ENCODE measurements at places on chromosomes 12 and 14.

- no peak for DNase-seq
These were observed 81.9 kb downstream of the FAR2 start for GRCh38 chr12:29230800-29231560.

DNA sequence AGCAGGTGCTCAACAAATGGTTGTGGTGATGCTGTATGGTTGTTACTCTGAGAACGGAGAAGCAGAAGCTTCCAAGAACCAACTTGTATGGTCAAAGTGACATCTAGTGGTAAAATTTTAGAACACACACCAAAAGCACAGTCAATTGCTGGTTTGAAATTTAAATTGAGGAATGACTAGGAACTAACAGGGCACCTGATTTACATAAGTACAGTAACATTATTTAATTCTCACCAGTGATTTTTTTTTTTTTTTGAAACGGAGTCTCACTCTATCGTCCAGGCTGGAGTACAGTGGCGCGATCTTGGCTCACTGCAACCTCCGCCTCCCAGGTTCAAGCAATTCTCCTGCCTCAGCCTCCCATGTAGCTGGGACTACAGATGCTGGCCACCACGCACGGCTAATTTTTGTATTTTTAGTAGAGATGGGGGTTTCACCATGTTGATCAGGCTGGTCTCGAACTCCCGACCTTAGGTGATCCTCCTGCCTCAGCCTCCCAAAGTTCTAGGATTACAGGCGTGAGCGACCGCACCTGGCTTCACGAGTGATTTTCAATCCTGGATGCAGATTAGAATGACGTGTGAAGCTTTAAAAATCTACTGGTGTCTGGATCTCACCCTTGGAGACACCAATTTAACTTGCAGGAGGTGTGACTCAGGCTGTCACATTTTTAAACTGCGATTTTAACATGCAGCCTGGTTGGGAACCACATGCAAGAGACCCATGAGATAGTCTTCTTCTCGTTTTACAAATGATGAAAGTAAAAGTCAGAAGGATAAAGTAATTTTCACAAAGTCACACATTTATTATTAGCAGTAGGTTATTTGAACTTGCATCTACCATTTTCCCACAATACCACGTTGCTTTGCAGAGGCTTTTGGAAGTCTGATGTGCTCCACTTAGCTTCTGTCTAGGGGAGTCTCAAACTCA, 14.1 kb upstream of the NUMB start:
- peak; percentile 32 for DNase-seq

- no peak for DNase-seq
These were observed 11.0 kb downstream of the IL31 start for GRCh38 chr12:122162976-122163375.

GRCh38 chr12:132393991-132394949, 64.9 kb upstream of the GALNT9 start:
- DNase-seq, result peak; percentile 9

GRCh38 chr14:62947301-62947700, 98.0 kb downstream of the KCNH5 start:
- no peak for DNase-seq

GRCh38 chr14:39419272-39419671, 13.0 kb downstream of the FBXO33 start:
- DNase-seq, result no peak

DNA sequence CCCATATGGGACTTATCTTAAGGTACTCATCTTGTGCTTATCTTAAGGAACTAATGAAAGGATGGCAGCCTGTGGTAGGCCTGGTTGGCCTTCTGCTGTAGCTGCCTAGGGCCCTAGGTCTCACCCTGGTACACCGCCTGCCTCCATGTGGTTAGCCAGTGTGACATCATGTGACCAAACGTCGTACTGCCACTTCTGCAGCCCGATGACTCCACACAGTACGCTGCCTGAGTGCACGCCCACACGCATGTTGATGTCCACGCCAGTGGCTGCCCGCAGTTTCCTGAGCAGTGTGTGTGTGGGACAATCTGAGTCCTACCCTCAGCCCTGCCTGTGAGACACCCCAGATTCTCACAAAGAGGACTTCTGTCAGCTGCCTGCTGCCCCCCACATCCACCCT, 5.1 kb downstream of the ADCY4 start:
- no peak for DNase-seq

GRCh38 chr14:100717386-100717785, 9.3 kb upstream of the DLK1 start:
- DNase-seq, result no peak

- DNase-seq, result no peak
These were observed 851 bp downstream of the HSP90B1 start for GRCh38 chr12:103930787-103931735.

- no peak for DNase-seq
These were observed 215.7 kb downstream of the CPNE8 start for GRCh38 chr12:38689704-38690103.

DNA sequence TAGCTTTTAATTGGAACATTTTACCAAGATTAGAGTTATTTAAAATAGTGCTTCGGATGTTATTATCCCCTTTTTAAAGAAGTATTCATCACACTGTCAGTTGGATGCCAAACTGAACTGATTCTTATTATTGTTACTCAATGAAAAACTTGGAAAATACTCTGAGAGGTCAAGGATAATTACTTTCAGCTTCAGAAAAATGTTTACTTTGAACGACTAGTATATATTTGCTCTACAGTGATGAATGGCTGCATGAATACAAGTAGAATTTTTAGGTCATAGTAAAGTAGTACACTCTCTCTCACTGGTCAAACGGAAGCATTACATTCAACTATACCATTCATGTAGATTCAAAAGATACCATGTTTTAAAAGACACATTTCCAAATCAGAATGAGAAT, 269.2 kb downstream of the CCDC91 start:
- no peak for DNase-seq

- DNase-seq, result no peak
These were observed 141.1 kb downstream of the PAWR start for GRCh38 chr12:79549531-79550271.

GRCh38 chr14:51147183-51147582, 52.3 kb upstream of the TRIM9 start:
- no peak for DNase-seq

DNA sequence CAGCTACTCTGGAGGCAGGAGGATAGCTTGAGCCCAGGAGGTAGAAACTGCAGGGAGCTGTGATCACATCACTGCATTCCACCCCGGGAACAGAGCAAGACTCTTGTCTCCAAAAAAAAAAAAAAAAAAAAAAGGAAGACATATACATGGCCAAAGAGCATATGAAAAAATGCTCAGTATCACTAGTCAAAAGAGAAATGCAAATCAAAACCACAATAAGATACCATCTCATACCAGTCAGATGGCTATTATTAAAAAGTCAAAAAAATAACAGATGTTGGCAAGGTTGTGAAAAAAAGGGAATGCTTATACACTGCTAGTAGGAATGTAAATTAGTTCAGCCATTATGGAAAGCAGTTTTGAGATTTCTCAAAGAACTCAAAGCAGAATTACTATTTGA, 174.8 kb upstream of the ATF7IP start:
- DNase-seq, result no peak

DNA sequence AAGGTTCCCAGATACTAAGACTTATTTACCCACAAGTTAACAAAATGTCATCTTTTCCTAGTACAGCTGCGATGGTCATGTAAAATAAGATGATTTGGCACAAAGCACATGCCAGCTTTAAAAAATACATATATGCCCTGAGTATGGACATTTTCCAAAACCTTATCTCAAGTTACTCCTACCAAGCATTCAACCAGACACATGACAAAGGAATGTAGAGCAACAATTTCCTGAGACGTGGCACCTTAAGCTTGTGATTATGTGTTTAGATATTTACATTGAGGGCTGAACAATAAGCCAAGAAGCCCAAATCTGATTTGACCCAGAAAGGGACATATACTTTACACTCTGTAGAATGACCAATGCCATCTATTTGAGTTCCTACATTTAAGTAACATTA, 24.5 kb upstream of the OVCH1 start:
- no peak for DNase-seq

- no peak for DNase-seq
These were observed 5.6 kb upstream of the MYH7 start for GRCh38 chr14:23441076-23441475.

DNA sequence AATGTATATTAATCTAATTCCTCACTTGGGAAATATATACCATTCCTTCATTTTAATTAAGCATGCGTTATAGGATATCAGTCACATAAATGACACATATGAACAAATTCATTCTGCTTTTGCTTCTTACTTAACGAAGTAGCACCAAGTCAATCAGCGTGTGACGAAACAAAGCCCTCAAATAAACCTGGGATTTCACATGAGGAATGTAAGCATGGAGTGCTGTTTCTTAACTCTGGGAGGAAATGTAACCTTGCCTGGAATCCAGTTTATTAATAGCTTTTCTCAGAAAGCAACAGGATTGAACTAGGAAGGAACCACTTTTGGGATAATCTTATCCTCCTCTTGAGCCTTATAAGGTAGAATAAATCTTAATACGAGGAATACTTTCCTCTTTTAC, 72.0 kb downstream of the NIN start:
- no peak for DNase-seq

DNA sequence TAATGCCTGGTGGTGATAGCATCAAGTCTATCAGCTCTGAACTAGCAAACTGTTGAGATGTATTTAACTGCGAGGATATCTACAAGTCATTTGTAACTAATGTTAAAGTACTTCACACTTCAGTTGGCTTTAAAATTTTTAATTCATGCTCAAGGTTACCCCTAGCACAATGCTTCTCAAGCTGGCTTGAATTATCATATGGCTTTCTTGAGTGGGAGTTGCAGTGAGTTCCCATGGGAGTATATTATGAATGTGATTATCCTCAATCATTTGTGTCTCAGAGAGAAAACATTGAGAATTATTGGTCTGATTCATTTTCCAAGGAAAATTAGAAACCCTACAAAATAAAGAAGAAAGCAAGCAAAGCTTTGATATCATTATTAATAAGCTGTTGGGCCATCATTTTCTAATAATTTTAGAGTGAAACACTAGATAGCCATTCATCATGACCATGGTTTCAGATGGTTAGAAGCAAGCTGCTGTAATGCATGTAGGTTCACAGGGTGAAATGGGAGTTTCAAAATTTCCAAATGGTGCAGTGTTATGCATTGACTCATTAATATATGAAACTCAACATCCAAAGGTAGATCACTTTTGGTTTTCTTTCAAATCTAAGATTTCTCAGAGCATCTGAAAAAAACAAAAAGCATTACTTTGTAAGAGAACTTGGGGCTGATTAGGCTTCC, 11.8 kb upstream of the KRAS start:
- no peak for DNase-seq

DNA sequence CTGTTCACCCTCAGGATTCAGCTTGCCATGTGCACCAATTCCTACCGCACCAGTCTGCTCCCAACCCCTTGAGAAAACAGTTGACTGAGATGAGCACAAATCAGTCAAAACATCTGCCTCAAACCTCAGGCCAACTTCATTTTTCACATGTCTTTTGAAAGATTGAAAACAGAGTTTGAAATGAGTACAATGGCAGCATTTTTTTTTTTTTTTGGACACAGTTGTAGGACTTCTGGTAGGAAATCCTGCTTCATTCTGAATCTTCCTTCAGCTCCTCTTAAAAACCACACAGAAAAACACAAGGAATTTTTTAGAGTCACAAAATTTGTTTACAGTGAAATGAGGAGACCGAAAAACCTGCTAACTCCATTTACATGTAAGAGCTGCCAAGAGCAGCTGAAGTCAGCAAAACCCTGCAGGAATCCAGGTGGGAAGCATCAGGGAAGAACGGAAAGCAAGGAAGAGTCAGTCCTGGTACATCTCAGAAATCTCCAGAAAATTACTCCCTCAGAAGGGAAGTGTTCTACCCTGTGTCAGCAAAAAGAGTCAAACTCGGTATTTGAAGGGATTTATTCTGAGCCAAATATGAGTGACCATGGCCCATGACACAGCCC, 100.3 kb upstream of the TMTC1 start:
- no peak for DNase-seq

DNA sequence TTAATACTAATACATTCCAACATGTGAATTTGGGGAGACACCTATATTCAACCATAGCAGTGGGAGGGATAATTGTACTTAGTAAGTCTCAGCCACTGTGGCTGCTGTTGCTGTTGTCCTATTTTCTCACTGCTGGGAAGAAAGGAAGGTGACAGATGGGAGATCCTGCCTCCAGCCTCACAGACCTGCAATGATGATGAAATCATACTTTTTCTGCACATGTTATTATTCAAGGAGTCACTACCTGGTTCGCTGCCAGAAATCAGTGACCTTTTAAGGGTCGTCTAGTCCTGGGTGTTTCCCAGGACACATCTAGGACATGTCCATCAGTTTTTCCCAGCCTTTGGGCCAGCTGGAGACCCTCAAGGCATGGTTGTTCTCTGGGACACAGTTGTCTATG, 106.2 kb upstream of the RPH3A start:
- no peak for DNase-seq

DNA sequence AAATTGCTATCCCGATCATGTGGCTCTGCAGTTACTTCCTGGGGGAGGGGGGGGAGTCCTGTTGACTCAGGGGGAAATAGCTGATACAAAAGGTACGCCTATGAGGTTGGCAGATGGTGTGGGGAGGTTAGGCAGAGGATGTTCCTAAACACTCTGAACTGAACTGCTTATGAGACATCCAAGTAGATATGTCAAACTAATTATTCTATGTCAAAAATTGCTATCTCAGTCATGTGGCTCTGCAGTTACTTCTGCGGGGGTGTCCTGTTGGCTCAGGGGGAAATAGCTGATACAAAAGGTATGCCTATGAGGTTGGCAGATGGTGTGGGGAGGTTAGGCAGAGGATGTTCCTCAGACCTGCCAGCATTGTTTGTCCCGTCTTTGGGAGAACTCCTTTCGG, 5.1 kb upstream of the VCPKMT start:
- DNase-seq, result no peak

GRCh38 chr12:14111230-14111865, 129.9 kb upstream of the GRIN2B start:
- DNase-seq, result no peak

DNA sequence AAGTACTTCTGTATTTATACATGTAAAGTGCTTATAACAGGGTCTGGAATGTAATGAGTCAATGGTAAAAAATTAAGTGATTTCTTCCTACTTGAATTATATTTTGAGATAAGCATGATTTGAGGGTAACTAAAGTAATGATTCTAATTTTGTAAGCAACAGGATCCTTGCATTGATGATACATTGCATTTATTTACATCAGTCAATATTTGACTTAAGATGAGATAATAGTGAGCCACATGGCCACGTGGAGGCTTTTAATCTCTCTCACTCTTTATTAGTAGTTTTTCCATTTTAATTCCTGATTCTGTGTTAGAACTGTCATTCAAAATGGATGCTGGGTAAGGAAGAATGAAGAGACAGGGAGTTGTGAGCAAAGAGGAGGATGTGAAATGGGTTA, 298.1 kb upstream of the PRICKLE1 start:
- DNase-seq, result no peak

Measured in activated CD4-positive, alpha-beta T cell treated with anti-CD3 and anti-CD28 coated beads, Interleukin-2, amount 50 U/mL, for 24 hours (primary cell).